ENCODE measurements at places on chromosomes 4 and X. TPM values are rescaled to one million over a fixed set of nuclear protein-coding genes. Genes with fewer than 3 reads are reported as not detected.

- peak; percentile 26 for DNase-seq
- no peak overlapping the region for H3K27ac ChIP-seq
These were observed 78.0 kb downstream of the MSN start for GRCh38 chrX:65745427-65745826.

The NR0B1 gene
- total RNA-seq: not detected

The DEFB131A gene
- not detected for total RNA-seq

- H3K4me1 ChIP-seq: peaks cover 18% of the 10 kb centered on the region
- H3K27ac ChIP-seq: no peak overlapping the region
- peak; percentile 71 for DNase-seq
- no peaks in the 10 kb centered on the region for H3K36me3 ChIP-seq
- no peak overlapping the region for H3K4me3 ChIP-seq
- no peaks in the 10 kb centered on the region for H3K27me3 ChIP-seq
These were observed 53.3 kb downstream of the RGS12 start for GRCh38 chr4:3346146-3346545.

GRCh38 chr4:139189972-139190371 lies 13.0 kb upstream of the ELF2 start:
- H3K4me1 ChIP-seq: peaks cover 3% of the 10 kb centered on the region
- no peak for DNase-seq
- no peaks in the 10 kb centered on the region for H3K36me3 ChIP-seq

The EREG gene
- not detected for total RNA-seq

GRCh38 chr4:53557669-53558064 lies 33.6 kb downstream of the LNX1 start:
- no peak overlapping the region for H3K4me3 ChIP-seq
- H3K27me3 ChIP-seq: peaks cover 7% of the 10 kb centered on the region
- DNase-seq: no peak
- no peaks in the 10 kb centered on the region for H3K4me1 ChIP-seq

GRCh38 chr4:56286763-56287162 lies 100.5 kb downstream of the AASDH start:
- no peaks in the 10 kb centered on the region for H3K27me3 ChIP-seq
- H3K27ac ChIP-seq: no peak overlapping the region
- no peaks in the 10 kb centered on the region for H3K36me3 ChIP-seq
- peaks cover 17% of the 10 kb centered on the region for H3K4me1 ChIP-seq
- H3K4me3 ChIP-seq: no peak overlapping the region

The SLC25A5 gene
- 846 TPM for total RNA-seq

The AFM gene
- not detected for total RNA-seq

The PTTG2 gene
- not detected for total RNA-seq

GRCh38 chrX:154981116-154981411 lies 41.5 kb downstream of the F8 start:
- H3K36me3 ChIP-seq: peaks cover 1% of the 10 kb centered on the region
- no peak for DNase-seq
- H3K27me3 ChIP-seq: no peaks in the 10 kb centered on the region
- H3K4me3 ChIP-seq: peak overlapping the region; percentile 79
- H3K27ac ChIP-seq: no peak overlapping the region

The RGN gene
- total RNA-seq: not detected

The FATE1 gene
- not detected for total RNA-seq

The TGIF2LX gene
- total RNA-seq: not detected

The ANOS1 gene
- total RNA-seq: not detected

DNA sequence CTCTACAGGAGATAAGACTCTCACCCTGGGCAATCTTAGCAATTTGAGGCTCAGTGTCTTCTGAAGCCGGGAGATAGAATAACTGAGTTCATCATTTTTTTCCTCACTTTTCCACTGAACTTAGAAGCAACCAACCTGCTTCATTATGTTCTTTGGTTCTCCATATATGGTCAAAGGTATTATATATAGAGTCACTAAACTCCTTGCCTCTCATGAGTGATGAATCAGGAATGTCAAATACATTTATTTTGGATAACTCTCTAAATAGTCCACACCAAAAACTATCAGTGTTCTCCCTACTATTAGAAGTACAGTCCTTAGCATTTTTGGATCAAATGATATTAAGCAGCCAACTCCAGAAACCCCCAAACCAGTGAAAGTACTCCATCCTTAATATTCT lies 421.5 kb upstream of the EPHA5 start:
- H3K4me1 ChIP-seq: no peaks in the 10 kb centered on the region
- H3K36me3 ChIP-seq: no peaks in the 10 kb centered on the region
- H3K27ac ChIP-seq: no peak overlapping the region
- DNase-seq: no peak

The MAGED2 gene
- total RNA-seq: 34.1 TPM

The RTL9 gene
- not detected for total RNA-seq

- H3K4me1 ChIP-seq: no peaks in the 10 kb centered on the region
- no peak for DNase-seq
- H3K4me3 ChIP-seq: no peak overlapping the region
- no peaks in the 10 kb centered on the region for H3K27me3 ChIP-seq
- no peaks in the 10 kb centered on the region for H3K36me3 ChIP-seq
These were observed 624.3 kb upstream of the TENM3 start for GRCh38 chr4:181618896-181619295.

DNA sequence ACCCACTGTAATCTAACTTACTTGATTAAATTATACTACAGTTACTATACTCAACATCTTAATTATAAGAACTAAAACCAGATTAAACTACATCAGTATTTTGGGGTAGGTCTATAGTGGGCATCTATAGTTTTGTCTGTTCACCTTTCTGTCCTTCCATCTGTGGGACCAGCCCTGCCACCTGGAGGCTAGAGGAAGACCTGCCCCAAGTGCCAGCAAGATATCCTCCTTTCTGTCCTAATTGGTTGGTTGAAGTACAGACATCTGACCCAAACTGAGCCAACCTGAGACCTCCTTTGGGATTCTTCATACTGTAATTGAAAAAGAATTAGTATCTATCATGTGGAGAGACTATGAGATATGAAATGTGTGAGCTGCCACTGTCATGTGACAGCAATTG lies 172.2 kb upstream of the TLL1 start:
- H3K27ac ChIP-seq: no peak overlapping the region
- peak; percentile 13 for DNase-seq
- no peak overlapping the region for H3K4me3 ChIP-seq
- no peaks in the 10 kb centered on the region for H3K4me1 ChIP-seq

DNA sequence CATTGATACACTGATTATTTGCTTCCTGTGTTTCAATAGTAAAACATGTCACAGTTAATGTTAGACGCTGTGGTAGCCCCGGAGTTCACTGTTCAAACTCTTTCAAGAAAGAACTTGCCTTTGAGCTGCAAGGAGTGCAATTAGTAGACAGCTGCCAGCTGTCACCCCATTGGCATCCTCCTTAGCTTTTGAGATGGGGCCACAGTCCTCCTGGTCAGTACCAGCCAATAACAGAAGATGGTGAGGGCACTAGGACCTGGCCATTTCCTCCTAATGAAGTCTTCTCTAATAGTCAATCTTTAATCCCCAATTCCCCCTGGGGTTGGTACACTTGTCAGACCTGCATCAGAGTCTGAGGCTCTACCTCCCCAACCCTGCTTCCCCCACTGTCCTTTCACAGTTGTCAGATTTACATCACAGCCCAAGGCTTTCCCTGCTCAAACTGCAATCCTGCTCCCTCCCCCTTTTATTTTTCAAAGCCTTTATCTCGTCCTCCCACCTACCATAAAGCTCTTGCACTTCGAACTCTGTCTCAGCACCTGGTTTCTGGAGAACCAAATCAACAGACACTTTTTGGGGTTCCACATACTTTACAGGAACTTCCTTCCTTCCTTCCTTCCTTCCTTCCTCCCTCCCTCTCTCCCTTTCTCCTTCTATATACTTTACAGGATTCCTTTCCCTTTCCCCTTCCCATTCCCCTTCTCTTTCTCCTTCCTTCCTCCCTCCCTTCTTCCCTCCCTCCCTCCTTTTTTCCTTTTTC lies 182.0 kb downstream of the RASL11B start:
- no peak for DNase-seq
- H3K36me3 ChIP-seq: peaks cover 6% of the 10 kb centered on the region
- no peak overlapping the region for H3K4me3 ChIP-seq

GRCh38 chr4:76582074-76582816 lies 147.2 kb downstream of the SHROOM3 start:
- no peak for DNase-seq
- no peak overlapping the region for H3K4me3 ChIP-seq
- peaks cover 43% of the 10 kb centered on the region for H3K27me3 ChIP-seq
- H3K4me1 ChIP-seq: peaks cover 9% of the 10 kb centered on the region
- H3K36me3 ChIP-seq: no peaks in the 10 kb centered on the region

The HELT gene
- not detected for total RNA-seq

The UCP1 gene
- total RNA-seq: not detected

GRCh38 chr4:60404027-60404426 lies 796.1 kb upstream of the ADGRL3 start:
- no peaks in the 10 kb centered on the region for H3K27me3 ChIP-seq
- DNase-seq: no peak
- H3K36me3 ChIP-seq: no peaks in the 10 kb centered on the region
- H3K27ac ChIP-seq: no peak overlapping the region
- H3K4me3 ChIP-seq: no peak overlapping the region

The HERC5 gene
- total RNA-seq: 39.5 TPM

DNA sequence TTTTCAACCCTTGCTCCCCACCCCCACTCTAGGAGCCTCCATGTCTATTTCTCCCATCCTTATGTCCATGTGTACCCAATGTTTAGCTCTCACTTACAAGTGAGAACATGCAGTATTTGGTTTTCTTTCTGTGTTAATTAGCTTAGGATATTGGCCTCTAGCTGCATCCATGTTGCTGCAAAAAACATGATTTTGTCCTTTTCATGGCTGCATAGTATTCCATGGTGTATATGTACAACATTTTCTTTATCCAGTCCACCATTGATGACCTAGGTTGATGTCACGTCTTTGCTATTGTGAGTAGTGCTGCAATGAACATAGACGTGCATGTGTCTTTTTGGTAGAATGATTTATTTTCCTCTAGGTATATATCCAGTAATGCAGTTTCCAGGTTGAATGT lies 472.8 kb downstream of the ZNF674 start:
- no peaks in the 10 kb centered on the region for H3K36me3 ChIP-seq
- no peak overlapping the region for H3K4me3 ChIP-seq
- no peaks in the 10 kb centered on the region for H3K4me1 ChIP-seq
- H3K27me3 ChIP-seq: no peaks in the 10 kb centered on the region
- no peak for DNase-seq

GRCh38 chr4:184807797-184808712 lies 17.7 kb downstream of the ACSL1 start:
- no peak for DNase-seq
- peaks cover 2% of the 10 kb centered on the region for H3K4me1 ChIP-seq
- H3K4me3 ChIP-seq: no peak overlapping the region
- H3K36me3 ChIP-seq: peaks cover 5% of the 10 kb centered on the region
- no peaks in the 10 kb centered on the region for H3K27me3 ChIP-seq
- H3K27ac ChIP-seq: no peak overlapping the region

DNA sequence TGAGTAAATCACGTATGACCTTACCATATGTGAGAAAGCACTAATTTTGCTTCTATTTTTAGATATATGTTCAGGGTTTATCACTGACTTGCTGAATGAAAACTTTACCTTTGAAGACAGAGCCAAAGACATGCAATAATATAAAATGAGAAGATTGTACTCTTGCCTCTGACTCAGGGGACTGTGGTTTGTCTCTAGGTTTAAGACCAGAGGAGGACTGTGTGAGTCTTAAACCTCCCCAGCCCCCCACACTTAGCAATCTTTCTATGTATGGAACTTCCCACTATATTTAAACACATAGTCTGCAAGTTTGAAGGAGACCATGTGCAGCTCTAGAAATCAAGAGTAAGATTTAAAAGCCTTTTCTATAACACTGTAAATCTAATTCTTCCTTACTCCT lies 368.7 kb upstream of the FAM241A start:
- H3K36me3 ChIP-seq: no peaks in the 10 kb centered on the region
- no peaks in the 10 kb centered on the region for H3K27me3 ChIP-seq
- no peak overlapping the region for H3K27ac ChIP-seq
- no peak overlapping the region for H3K4me3 ChIP-seq
- no peak for DNase-seq
- no peaks in the 10 kb centered on the region for H3K4me1 ChIP-seq

The SOWAHD gene
- total RNA-seq: not detected

DNA sequence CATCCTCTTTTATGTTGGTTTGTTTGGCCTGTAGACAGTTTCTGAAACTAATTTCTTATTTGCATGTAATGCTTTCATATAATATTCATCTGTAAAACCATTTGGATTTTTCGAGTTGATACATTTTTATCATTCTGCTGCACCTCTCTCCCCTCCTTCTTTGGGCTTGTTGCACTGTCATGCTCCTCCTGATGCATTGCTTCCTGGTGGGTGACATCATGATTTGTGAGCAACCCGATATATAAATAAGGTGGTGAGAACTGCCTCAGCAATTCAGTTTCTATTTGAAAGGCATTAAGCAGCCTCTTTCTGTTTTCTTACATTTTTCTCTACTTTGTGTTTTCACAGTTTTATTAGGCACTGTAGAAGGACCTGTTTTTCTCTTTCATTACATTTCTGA lies 515.7 kb downstream of the RPA4 start:
- no peak overlapping the region for H3K4me3 ChIP-seq
- DNase-seq: no peak
- no peaks in the 10 kb centered on the region for H3K36me3 ChIP-seq

GRCh38 chr4:140315970-140316369 lies 57.5 kb upstream of the SCOC start:
- no peak overlapping the region for H3K27ac ChIP-seq
- H3K36me3 ChIP-seq: no peaks in the 10 kb centered on the region
- H3K27me3 ChIP-seq: peaks cover 3% of the 10 kb centered on the region
- no peak for DNase-seq
- no peaks in the 10 kb centered on the region for H3K4me1 ChIP-seq

GRCh38 chr4:14787894-14788293 lies 214.4 kb upstream of the CPEB2 start:
- peak; percentile 41 for DNase-seq
- H3K27me3 ChIP-seq: peaks cover 33% of the 10 kb centered on the region
- no peak overlapping the region for H3K27ac ChIP-seq

DNA sequence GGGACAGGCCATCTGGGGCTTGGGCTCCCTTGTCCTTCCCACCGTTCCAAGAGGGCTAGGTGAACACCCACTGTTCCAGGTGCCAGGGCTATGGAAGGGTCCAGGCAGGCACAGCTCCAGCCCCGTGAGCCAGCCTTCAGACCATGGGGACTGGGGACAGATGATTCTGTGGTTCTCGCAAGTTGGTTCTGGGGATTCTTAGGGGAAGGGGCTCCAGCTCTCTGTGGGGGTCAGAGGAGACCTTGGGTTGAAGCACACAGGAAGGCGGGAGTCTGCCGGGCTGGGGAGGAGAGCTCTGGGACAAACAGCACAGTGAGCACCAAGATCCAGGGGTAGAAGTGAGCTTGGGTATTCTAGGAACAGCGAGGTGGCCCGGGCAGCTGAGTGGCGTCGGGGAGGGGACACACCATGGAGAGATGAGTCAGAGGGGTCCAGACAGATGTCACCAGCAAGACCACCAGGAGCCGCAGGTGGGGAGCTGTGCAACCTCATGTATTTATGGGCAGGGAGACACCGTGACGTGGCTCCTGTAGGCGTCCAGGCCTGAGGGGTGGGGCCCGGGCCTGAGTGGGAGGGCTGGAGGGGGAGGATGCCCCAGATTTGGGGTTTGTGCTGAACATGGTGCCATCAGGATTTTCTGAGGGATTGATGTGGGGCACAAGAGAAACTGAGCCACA lies 48.8 kb upstream of the HMX1 start:
- H3K4me1 ChIP-seq: peaks cover 2% of the 10 kb centered on the region
- no peaks in the 10 kb centered on the region for H3K36me3 ChIP-seq
- H3K27me3 ChIP-seq: peaks cover 16% of the 10 kb centered on the region
- H3K4me3 ChIP-seq: no peak overlapping the region
- DNase-seq: no peak

- no peak for DNase-seq
- H3K27me3 ChIP-seq: no peaks in the 10 kb centered on the region
- no peak overlapping the region for H3K4me3 ChIP-seq
- no peak overlapping the region for H3K27ac ChIP-seq
These were observed 18.7 kb upstream of the GPR34 start for GRCh38 chrX:41670112-41670511.
